ENCODE measurements at places on chromosomes 16 and 17.
A peak's percentile ranks its signal among the peaks of the same experiment; 100 is the strongest.

- peak; percentile 87 for DNase-seq
These were observed 24.3 kb downstream of the CDK12 start for GRCh38 chr17:39485555-39485954.

GRCh38 chr16:78368121-78369102 lies 269.0 kb downstream of the WWOX start:
- DNase-seq: no peak

DNA sequence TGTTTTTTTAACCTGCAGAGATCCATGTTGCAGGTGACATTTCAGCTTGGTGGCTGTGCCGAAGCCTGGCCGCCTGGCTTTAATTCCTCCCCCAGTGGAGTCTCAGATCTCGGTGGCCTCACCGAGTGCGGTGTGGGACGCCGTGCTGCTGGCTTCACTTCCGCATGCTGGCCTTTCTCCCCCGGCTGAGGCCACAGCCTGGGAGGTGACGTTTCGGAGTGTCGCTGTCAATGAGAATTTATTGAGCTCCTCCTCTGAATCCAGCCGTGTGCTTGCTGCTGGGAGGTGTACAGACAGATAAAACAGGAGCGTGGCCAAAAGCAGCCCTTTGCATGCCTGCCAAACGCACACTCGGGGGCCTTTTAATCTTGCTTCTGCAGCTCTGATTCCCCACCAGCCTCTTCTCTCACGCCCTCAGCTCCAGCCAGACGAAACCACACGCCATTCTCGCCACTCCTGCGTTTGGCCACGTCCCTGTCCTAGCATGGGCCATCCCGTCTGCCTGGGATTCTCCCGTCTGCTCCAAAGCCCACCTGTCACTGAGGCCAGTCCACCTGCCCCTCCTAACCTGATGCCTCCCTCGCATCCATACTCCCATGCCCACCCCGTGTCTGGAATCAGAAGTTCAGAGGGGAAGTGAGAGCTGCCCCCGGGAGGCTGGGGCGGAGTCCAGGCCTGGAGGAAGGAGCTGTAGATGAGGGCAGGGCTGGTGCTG lies 3.6 kb downstream of the GSE1 start:
- peak; percentile 23 for DNase-seq

- DNase-seq: peak; percentile 74
These were observed 7.2 kb upstream of the GRB2 start for GRCh38 chr17:75412455-75413317.

DNA sequence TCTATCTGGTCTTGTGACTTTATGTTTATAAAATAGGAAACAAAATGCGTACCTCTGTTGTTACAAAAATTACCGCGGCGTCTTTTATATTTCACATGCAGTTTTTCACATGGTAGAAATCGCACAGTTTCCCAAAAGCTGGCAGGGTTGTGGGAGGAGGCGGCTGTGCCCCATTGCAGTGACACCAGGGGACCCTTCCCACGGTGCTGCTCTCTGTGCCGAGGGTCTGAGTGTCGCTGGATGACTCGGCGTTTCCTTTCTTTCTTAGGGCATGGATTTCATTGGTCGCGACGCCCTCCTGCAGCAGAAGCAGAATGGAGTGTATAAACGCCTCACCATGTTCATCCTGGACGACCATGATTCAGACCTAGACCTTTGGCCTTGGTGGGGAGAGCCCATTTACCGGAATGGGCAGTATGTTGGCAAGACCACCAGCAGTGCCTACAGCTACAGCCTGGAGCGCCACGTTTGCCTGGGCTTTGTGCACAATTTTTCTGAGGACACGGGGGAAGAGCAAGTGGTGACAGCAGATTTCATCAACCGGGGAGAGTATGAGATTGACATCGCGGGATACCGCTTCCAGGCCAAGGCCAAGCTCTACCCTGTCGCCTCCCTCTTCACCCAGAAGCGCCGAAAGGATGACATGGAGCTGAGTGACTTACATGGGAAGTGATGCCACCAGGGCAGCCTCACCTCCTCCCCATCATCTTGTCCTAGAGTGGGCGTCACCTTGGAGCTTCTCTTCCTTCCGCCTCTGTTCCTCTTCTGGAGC lies 17.2 kb upstream of the CLEC18C start:
- DNase-seq: no peak

DNA sequence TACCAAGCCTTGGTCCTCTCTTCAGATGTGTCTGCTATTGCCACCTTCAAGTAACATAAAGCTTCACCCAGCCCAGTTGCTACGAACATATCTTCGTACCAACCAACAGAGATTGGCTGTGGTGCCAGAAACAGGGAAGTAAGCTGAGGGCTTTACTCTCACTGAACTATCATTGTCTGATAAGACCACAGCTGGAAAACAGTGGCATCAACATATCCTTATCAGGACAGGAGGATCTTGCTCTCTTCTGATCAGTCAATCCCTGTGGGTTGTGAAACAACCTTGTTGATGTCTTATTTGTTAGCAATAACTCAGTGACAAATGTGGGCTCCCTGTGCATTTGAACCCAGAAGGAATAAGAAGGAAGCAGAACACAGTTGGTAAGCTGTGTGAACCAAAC lies 446.3 kb upstream of the MAF start:
- no peak for DNase-seq

GRCh38 chr17:18203308-18203707 lies 19.7 kb downstream of the ALKBH5 start:
- no peak for DNase-seq

GRCh38 chr17:28857905-28858800 lies 3.3 kb downstream of the ERAL1 start:
- DNase-seq: no peak

GRCh38 chr16:16014329-16015224 lies 65.2 kb downstream of the ABCC1 start:
- DNase-seq: peak; percentile 39

DNA sequence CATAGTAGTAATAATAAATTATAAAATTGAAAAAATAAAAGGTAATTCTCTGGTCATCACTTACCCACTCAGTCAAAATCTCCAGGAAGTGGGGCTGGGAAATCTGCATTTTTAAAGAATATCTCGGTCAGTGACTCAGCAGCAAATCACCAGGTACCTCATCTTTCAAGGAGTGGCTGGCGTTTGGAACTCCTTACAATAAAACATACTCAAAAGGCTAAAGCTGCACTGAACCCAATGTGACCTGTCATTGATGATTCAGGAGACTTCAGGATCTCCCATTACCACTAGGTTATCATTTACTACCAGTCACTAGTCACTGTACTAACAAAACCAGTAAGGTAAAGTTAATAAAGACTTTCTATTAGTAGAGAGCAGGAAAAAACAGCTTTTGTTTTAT lies 21.5 kb upstream of the RFFL start:
- DNase-seq: peak; percentile 49

DNA sequence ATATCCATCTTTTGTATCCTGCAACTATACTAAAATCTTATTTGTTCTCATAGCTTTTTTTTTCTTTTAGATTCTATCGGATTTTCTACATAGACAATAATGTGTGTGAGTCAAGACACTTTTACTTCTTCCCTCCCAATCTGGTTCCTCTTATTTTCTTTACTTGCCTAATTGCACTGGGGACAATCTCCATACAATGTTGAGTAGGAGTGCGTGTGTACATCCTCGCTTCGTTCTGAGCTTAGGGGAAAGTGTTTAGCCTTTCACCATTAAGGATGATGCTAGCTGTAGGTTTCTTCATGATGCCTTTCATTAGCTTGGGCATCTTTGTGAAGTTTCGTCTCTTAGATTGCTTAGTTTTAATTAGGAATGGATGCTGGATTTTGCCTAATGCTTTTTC lies 2.9 kb downstream of the SPATA32 start:
- no peak for DNase-seq

DNA sequence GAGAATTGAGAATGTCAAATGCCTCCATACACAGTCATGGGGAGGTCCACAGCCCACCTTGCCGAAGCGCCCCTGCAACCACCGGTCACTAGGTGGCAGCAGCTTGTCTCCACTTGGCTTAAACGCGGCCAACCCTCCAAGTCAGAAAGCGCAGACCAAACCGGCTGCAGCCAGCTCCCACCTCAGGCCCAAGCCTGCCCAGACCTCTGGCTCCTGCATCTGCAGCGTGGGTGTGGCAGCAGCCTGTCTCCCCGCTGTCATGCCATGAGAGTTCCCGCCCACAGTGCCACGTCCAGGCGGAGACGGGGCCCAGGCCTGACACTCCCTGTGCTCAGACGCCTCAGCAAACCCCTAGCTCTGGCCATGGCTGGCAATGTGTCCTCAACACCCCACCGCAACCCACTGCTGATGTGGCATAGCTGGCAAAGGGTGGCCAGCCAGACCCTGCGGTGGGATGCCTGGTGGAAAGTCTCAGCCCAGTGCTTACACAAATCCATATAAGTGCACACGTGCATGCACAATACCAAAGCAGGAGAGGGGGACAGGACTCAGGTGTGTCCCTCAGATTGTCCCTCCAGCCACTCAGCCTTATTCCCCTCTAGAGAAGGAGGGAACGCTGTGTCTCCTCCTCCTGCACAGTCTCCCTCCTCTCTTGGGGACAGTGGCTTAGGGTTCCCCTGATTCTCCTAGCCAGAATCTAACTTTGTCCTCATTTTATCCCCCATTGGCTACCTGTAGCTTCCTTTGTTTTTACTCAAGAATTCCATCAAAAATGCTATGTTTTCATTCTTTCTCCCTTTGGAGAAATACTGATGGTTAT lies 10.9 kb downstream of the COPZ2 start:
- peak; percentile 89 for DNase-seq

GRCh38 chr17:34673995-34674890 lies 94.9 kb downstream of the TMEM132E start:
- DNase-seq: no peak

- no peak for DNase-seq
These were observed 33.1 kb downstream of the N4BP1 start for GRCh38 chr16:48576927-48577326.

GRCh38 chr17:8939496-8940334 lies 25.8 kb downstream of the PIK3R5 start:
- no peak for DNase-seq

DNA sequence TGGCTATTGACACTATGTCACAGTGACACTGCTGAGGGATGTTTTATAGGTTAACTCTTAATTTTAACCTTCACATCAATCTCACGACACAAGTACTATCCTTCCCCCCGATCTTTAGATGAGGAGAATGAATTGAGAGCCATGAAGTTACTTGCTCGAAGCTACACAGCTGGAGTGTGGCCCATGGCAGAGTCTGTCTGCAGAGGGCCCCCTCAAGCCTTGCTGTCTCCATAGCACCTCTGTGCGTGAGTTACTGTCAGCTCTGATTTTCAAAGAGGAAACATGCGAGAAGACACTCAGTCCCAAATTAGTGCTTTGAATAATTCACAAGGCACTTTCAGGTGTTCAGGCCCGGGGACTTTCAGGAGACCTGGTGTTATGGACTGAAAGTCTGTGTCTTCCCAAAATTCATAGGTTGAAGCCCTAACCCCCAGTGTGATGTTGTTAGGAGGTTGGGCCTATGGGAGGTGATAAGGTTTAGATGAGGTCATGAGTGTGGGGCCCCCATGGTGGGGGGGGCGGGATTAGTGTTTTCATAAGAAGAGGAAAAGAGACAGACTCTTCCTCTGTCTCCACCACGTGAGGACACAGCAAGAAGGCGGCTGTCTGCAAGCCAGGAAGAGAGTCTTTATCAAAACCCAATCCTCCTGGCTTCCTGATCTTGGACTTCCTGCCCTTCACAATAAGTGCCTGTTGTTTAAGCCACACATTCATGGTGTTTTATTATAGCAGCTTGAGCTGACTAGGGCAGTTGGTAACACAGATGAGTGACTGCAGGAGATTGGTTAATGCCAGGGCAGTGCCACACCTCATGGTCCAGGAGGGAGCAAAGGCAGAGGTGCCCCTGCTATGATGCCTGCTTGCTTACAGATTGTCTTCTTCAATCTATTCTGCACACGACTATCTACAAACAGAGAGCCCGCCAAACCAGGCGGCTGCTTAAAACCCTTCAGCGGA lies 281.8 kb downstream of the HAPSTR1 start:
- no peak for DNase-seq

GRCh38 chr16:55711959-55712876 lies 56.4 kb downstream of the SLC6A2 start:
- DNase-seq: peak; percentile 26

DNA sequence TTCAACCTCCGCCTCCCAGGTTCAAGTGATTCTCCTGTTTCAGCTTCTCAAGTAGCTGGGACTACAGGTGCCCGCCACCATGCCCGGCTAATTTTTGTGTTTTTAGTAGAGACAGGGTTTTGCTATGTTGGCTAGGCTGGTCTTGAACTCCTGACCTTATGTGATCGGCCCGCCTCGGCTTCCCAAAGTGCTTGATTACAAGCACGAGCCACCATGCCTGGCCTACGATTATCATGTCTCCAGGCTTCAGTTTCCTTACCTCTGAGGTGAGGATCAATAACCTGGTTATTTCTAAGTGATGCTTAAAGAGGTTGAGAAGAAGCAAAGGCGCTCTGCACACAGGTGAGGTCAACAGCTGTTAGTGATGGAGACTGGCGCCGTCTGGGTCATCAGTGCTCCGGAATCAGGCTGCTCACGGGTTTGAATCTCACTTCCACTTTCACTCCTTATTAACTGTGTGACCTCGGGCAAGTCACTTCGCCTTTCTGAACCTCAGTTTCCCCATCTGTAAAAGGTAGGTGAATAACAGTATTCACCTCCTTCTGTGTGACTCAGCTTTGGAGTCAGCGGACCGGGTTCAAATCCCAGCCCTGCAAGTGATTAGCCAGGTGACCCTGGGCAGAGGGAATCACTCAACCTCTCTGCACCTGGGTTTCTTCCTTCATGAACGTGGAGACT lies 745 bp upstream of the ABCC1 start:
- no peak for DNase-seq

DNA sequence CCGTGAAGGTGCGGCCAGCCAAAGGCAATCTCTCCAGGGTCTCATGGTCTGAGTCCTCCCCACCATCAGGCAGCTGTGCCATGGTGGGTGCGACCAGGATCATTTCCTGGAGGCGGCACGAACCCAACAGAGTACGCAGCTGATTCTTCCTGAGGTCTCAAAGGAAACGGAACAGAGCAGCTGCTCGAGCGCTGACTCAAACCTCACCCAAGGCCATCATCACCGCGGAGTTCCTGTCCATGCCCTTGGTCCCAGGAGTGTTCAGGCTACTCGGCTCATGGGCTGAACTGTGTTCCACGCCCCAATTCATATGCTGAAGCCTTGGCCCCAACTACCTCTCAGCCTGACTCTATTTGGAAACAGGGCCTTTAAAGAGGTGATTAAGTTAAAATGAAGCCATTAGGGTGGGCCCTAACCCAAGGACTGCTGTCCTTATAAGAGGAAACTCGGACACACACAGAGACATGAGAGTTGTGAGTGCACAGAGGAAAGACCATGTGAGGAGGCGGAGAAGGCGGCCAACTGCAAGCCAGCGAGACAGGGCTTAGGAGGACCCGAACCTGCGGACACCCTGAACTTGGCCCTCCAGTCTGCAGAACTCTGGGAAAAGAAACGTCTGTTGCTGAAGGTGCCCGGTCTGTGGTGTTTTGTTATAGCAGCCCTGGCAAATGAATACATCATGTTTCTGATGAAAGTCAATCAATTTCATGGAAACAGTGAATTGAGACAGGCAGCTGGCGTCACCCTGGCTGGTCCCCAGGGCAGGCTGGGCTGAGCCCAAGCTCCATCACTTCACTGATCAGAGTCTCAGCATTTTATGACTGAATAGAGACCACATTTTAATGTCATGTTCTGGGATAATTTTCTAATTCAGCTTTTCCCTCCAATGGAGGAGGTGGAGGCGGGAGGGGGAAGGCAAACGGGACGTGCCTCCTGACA lies 13.7 kb downstream of the MXRA7 start:
- no peak for DNase-seq

Measured in fibroblast of upper back skin (primary cell).